ENCODE measurements at places on chromosomes 5 and 9.
A peak's percentile ranks its signal among the peaks of the same experiment; 100 is the strongest.

DNA sequence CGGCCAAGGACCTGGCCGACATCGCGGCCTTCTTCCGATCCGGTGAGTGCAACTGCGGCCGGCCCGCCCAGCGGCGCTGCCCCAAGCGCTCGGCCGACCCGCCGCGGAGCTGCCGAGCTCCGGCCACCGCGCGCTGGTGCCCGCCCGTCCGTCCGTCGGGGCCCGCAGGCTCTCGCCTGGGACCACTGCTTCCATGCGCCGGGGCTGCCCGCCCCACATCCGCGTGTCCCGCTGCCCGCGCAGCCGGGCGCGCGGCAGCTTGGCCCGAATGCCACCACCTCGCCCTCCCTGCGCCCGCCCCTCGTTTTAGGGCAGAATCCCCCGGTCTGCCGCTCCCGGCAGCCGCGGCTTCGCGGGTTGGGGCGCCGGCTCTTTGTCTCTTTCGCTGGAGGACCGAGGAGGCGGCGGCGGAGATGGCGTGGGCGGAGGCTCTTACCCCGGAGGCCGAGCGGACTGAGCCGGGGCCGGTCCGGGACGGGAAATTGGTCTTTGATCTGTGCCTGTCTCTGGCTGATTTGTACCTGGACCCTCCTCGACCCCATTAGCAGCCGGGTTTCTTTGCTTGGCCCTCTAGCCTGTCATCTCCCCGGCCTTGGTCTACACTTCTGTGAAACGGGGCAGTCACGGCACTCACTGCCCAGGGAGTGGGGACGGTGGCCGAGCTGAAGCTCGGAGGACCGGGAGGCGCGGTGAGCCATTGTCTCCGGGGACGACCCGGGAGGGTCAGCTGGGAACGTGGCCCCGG, 871 bp downstream of the TRIO start:
- peak; percentile 45 for DNase-seq

- no peak for DNase-seq
These were observed 13.2 kb upstream of the LHX2 start for GRCh38 chr9:123998278-123998925.

GRCh38 chr5:123093601-123094236, 4.7 kb downstream of the PRDM6 start:
- peak; percentile 30 for DNase-seq

DNA sequence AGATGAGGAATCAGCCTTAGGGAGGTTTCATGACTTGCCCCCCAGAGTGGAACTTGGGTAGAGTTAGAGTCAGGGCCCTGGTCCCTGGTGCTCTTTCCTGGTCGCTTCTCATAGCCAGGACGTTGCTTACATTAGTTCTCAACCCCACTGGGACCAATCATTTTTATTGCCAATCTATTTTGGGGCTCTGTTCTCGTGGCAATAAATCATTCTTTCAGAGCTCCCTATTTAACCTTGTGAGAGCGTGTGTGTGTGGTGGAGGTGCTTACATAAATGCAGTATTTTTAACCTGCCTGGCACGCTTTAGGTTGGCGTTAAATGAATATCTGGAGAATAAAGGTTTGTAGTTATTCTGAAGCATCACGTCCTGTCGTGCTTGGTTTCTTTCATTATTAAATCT, 4.1 kb downstream of the TRIO start:
- DNase-seq: no peak

DNA sequence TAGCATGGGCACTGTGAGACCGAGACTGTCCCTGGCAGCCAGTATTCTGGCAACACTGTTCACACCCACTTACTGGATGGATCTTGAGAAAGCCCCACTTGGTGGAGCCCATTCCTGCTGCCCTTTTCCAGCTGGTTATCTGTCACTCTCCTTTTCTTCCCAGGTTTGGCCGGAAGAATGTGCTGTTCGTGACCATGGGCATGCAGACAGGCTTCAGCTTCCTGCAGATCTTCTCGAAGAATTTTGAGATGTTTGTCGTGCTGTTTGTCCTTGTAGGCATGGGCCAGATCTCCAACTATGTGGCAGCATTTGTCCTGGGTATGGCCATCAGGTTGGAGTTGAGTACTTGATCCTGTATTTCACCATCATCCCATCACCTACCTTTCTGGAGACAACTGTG, 14.5 kb downstream of the SLC22A5 start:
- no peak for DNase-seq
